Activated CD8-positive, alpha-beta T cell treated with anti-CD3 and anti-CD28 coated beads for 36 hours (primary cell): ENCODE measurements at places on chromosomes 3 and 15. TPM values are rescaled to one million over a fixed set of nuclear protein-coding genes. Genes with fewer than 3 reads are reported as not detected.
A peak's percentile ranks its signal among the peaks of the same experiment; 100 is the strongest.

DNA sequence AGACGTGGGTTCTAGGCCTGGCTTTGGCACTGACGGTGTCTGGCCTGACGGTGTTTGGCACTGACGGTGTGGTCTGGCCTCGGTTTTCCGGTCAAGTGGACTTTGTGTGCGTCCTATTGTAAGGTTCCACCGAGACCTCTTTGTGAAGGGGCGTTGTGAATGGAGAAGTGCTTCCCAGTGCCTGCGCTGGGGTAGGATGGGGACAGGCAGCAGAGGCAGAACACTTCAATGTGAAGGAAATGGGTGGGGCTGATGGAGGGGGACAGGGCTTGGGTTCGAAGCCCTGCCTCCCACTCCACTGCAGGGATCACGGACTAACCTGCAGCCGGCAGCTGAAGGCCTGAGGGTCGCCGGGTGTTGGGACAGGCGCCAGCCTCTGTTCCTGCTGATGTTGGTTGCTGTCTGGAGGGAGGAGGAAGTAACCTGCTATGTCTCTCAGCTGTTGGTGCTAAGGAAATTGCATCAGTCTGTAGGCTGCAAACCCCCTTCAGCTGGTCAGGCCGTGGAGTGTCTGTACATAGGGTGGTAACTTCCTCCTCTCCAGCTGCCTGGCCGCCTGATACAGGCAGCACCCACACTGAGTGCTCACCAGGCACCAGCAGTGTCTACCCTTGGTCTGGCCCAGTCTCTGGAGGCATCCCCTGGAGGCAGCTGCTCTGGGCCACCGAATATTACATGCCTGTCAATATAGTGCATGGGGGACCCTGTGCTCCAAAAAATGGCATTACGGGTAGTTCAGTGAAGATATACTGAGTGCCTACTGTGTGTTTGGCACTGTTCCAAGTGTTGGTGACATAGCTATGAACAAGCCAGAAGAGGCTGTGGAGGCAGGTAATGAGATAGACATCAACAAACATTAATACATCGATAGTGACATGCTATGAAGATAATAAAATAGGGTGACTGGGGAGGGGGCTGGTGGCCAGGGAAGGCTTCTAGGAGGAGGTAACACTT, 1.1 kb downstream of the TM6SF1 start:
- DNase-seq: peak; percentile 59
- H3K4me3 ChIP-seq: peak overlapping the region; percentile 81
- peaks cover 48% of the 10 kb centered on the region for H3K27me3 ChIP-seq
- H3K4me1 ChIP-seq: peaks cover 17% of the 10 kb centered on the region

DNA sequence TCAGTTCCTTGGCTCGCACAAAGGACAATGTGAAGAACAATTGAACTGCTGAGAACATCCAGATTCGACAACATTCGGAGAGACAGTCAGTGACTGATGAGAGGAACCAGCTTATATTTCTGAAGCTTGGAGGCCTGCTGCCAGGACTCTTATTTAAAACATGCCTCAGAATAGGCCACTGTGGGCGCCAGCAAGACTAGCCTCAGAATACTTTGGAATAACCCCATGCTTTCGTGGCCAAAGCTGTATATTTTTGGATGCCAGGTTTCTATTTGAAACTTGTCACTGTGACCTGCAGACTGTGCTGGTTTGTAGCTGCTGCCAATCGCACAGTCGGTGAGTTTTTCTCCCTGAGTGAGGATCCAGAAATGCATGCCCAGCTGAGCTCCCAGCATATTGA, 129.9 kb upstream of the UBE3A start:
- H3K4me1 ChIP-seq: no peaks in the 10 kb centered on the region
- H3K4me3 ChIP-seq: no peak overlapping the region
- DNase-seq: no peak

The CCR9 gene
- 0.20 TPM for total RNA-seq

The NT5DC2 gene
- total RNA-seq: 53.8 TPM

DNA sequence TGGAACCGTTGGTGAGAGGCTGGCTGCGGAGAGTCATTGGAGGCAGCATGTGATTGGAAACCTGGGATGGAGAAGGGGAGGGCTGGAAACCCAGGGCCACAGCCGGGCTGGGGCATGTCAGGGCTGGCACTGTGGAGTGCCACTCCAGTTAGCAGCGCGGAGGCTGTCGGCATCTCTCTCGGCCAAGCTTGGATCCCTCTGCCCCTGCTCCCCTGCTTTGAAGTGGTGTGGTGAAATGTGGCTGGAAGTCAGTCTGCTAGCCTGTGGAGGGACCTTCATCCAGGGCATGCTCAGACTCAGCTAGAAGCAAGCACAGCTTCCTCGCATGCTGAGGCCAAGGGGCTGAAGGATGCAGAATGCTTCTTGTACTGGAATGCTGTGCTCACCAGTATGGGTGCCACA, 13.5 kb downstream of the SLCO3A1 start:
- no peaks in the 10 kb centered on the region for H3K36me3 ChIP-seq
- no peak overlapping the region for H3K4me3 ChIP-seq
- DNase-seq: no peak
- peaks cover 56% of the 10 kb centered on the region for H3K4me1 ChIP-seq
- no peak overlapping the region for H3K27ac ChIP-seq

- H3K4me1 ChIP-seq: no peaks in the 10 kb centered on the region
- no peaks in the 10 kb centered on the region for H3K27me3 ChIP-seq
- DNase-seq: no peak
- H3K27ac ChIP-seq: no peak overlapping the region
These were observed 412.7 kb upstream of the ZNF717 start for GRCh38 chr3:76198086-76198485.

DNA sequence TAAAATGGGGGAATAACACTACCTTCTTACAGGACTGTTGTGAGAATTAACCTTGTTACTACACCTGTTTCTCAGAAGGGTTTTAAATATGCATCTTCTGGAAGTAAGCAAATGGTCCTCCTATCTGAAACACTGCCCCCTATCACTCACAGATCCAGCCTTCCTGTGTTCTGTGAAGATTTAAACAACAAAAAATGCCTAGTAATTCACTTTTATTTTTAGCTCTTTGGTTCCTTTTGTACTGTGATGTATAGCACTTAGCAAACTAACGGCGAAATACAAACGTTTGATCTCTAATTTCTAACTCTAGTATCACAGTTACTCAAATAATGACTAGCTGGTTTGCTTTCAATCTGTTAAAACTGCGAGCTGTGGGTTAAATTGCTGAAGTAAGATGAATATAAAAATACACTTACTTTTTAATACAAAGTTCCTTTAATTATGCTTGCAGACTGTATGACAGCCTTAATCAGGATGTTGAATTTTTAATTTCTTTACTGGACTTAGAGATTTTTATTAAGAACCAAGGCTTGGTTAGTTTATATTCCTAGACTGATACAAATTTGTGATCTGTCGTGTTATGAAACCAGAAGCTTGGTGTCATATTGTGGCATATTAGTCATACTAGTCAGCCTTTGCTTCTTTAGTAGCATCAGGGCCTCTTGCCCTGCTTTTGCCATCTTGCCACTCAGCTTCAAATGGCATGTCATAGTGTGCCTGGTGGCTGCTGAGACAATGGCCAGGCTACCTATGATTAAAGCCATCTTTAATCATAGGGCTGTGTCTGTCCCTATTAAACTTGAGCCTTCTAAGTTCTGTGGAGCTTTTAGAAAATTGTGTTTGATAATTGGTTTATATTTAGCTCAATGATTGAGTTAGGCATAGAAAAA, 9.2 kb downstream of the EIF3J start:
- peak overlapping the region; percentile 48 for H3K4me3 ChIP-seq
- peaks cover 56% of the 10 kb centered on the region for H3K4me1 ChIP-seq
- peak overlapping the region; percentile 87 for H3K27ac ChIP-seq

- H3K27me3 ChIP-seq: no peaks in the 10 kb centered on the region
- DNase-seq: no peak
- no peak overlapping the region for H3K27ac ChIP-seq
- no peaks in the 10 kb centered on the region for H3K4me1 ChIP-seq
- no peak overlapping the region for H3K4me3 ChIP-seq
- no peaks in the 10 kb centered on the region for H3K36me3 ChIP-seq
These were observed 336.7 kb upstream of the ZNF717 start for GRCh38 chr3:76122007-76122406.

GRCh38 chr3:186920301-186920700, 10.0 kb upstream of the ST6GAL1 start:
- H3K4me3 ChIP-seq: no peak overlapping the region
- H3K36me3 ChIP-seq: no peaks in the 10 kb centered on the region
- no peak overlapping the region for H3K27ac ChIP-seq
- DNase-seq: no peak
- peaks cover 27% of the 10 kb centered on the region for H3K4me1 ChIP-seq
- H3K27me3 ChIP-seq: no peaks in the 10 kb centered on the region

GRCh38 chr3:143068059-143068458, 51.5 kb upstream of the CHST2 start:
- no peaks in the 10 kb centered on the region for H3K27me3 ChIP-seq
- no peaks in the 10 kb centered on the region for H3K36me3 ChIP-seq
- H3K4me3 ChIP-seq: no peak overlapping the region
- H3K27ac ChIP-seq: no peak overlapping the region
- no peak for DNase-seq

- H3K27ac ChIP-seq: no peak overlapping the region
- H3K36me3 ChIP-seq: no peaks in the 10 kb centered on the region
- no peak overlapping the region for H3K4me3 ChIP-seq
- no peaks in the 10 kb centered on the region for H3K4me1 ChIP-seq
- no peaks in the 10 kb centered on the region for H3K27me3 ChIP-seq
- no peak for DNase-seq
These were observed 279.6 kb upstream of the PEX5L start for GRCh38 chr3:180316321-180316720.

GRCh38 chr3:189232790-189233189, 61.0 kb downstream of the TPRG1 start:
- no peak for DNase-seq
- no peak overlapping the region for H3K4me3 ChIP-seq

The PLXNB1 gene
- 3.7 TPM for total RNA-seq

The TRAT1 gene
- total RNA-seq: 15.5 TPM

DNA sequence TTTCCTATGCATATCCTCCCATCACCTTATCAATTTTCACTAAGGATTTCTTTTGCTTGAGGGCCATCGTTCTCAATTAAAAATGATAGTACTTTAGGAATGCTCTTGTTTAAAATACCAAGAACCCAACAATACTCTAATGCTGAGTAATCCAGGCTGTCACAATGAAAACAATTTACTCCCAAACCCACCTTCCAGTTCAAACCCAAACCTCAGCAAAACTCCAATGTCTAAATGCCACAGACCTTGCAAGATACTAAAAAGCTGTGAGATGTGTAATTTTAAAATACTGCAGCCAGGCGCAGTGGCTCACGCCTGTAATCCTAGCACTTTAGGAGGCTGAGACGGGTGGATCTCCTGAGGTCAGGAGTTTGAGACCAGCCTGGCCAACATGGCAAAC, 889.8 kb downstream of the ROBO1 start:
- H3K36me3 ChIP-seq: no peaks in the 10 kb centered on the region
- no peaks in the 10 kb centered on the region for H3K27me3 ChIP-seq
- no peak overlapping the region for H3K4me3 ChIP-seq
- no peak for DNase-seq
- no peaks in the 10 kb centered on the region for H3K4me1 ChIP-seq

DNA sequence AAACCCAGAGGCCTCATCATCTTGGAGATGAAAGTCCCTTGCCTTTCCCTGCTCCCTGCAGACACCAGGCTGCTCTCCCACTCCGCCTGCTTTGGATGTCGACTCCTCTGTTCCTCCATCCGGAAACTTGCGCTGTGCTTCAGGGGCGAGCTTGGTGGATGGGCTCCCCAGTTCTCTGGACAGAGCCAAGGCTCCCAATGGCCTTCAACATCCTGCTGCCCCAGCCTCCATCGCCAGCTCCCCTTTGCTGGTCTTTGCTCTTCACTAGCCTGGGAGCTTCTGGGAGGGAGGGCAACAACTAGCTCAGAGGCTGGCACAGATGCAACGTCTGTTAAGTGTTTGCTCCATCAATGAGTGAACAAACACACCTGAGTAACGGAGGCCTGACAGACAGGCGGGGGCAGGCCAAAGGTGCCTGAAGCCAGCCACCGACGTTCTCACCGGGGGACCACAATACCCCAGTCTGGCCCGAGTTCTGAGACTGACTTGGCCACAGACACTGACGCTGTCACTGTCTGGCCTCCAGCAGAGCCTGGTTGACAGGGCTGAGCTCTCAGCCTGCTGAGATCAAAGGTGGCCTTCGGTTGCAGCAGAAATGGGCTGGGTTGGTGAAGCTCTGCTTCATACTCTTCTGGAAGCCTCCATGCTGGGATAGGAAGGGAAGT, 39.0 kb downstream of the RGMA start:
- no peak for DNase-seq
- H3K36me3 ChIP-seq: no peaks in the 10 kb centered on the region
- no peak overlapping the region for H3K4me3 ChIP-seq
- H3K27me3 ChIP-seq: no peaks in the 10 kb centered on the region
- peaks cover 18% of the 10 kb centered on the region for H3K4me1 ChIP-seq
- no peak overlapping the region for H3K27ac ChIP-seq

GRCh38 chr15:49696433-49696832, 75.6 kb downstream of the DTWD1 start:
- no peak for DNase-seq
- no peaks in the 10 kb centered on the region for H3K27me3 ChIP-seq
- no peak overlapping the region for H3K4me3 ChIP-seq
- H3K27ac ChIP-seq: no peak overlapping the region
- H3K4me1 ChIP-seq: no peaks in the 10 kb centered on the region

DNA sequence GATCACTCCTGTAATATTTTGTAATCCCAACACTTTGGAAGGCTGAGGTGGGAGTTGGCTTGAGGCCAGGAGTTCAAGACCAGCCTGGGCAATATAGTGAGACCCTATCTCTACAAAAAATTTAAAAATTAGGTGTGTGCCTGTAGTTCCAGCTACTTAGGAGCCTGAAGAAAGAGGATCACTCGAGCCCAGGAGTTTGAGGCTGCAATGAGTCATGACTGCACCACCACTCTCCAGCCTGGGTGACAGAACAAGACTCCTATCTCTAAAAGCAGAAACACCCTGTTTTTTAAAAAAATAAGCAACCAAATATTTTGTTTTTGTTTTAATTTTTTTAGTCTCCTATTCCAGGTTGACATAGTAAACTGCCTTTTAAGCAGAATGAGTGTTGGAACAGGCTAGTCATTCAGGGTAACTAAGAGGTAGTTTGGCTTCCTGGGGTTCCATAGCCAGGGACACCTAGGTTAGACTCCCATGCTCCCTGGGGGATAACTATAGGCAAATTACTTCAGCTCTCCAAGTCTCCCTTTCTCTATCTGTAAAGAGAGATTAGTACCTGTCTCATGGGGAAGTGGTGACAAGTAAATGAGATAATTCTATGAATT, 114.6 kb upstream of the C15orf61 start:
- H3K27ac ChIP-seq: no peak overlapping the region
- DNase-seq: no peak
- H3K36me3 ChIP-seq: no peaks in the 10 kb centered on the region
- H3K4me3 ChIP-seq: no peak overlapping the region
- no peaks in the 10 kb centered on the region for H3K27me3 ChIP-seq
- no peaks in the 10 kb centered on the region for H3K4me1 ChIP-seq

The MIX23 gene
- total RNA-seq: 154 TPM

- DNase-seq: no peak
- H3K36me3 ChIP-seq: no peaks in the 10 kb centered on the region
- H3K4me3 ChIP-seq: no peak overlapping the region
- H3K27ac ChIP-seq: no peak overlapping the region
These were observed 1020.5 kb downstream of the OTOL1 start for GRCh38 chr3:162517110-162517509.

- no peak for DNase-seq
- no peak overlapping the region for H3K4me3 ChIP-seq
- peaks cover 10% of the 10 kb centered on the region for H3K4me1 ChIP-seq
- no peak overlapping the region for H3K27ac ChIP-seq
- H3K36me3 ChIP-seq: peaks cover 4% of the 10 kb centered on the region
These were observed 30.0 kb upstream of the TRAK1 start for GRCh38 chr3:42061025-42061712.
